ENCODE measurements at places on chromosomes 4 and X.

DNA sequence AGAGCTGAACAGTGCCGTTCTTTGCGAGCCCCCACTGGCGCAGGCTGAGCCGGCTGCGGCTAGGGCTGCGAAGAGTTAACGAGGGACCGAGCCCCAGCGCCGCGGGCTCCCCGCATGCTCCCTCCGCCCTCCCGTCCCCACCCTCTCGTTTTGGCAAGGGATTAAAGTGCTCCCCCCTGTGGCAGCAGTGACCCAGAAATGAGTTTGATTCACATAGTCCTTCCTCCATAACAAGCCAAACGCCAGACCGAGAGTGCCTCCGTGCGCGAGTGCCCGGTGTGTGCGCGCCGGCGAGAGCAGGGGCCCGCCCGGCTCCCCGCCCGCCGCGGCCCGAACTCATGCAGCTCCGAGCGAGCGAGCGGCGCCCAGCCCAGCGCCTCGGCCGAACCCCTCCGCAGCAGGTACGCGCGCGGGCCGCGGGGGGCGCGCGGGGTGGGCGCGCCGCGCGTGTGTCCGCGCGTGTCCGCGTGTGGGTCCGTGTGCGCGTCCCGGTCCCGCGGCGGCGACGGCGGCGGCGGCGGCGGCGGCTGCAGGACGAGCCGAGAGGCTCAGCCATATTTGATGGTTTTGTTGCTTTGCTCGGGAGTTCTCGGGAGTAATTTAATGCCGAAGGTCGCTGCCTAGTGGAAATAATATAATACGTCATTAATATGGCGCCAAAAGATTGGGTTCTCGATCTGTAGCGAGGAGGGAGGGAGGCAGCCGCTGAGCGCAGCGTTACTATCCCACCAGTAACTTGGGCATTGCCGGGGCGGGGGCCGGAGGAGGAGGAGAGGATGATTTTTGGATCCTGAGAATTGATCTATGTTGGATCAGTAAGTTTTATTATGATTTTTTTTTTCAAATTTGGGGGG, at the start of gene JADE1:
TSS of gene JADE1 (plus strand) at position 224 of the 854 bp plus-strand sequence. CDS start 22,059 bp downstream, outside the sequence.
- peak; percentile 90 for DNase-seq

DNA sequence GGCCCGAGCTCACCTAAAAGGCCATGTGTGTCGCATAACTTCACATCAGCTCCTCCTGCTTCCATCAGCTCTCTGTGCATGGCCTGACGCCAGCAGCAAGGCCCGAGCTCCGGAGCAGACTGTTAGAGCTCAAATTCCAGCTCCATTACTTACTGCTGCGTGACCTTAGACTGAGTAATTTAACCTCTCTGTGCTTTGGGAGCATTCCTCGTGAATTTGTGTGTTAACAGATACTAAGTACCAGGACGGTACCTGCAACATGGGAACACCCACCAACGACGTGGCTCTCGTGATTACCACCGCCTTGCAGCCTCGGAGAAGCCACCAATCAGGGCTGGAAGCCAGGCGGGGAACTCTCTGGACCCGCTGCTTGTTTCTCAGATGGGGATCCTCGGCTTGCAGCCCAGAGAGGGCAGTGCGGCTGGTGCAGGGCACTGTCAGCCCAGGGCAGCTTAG, 12.9 kb downstream of the LETM1 start:
- DNase-seq, result no peak

DNA sequence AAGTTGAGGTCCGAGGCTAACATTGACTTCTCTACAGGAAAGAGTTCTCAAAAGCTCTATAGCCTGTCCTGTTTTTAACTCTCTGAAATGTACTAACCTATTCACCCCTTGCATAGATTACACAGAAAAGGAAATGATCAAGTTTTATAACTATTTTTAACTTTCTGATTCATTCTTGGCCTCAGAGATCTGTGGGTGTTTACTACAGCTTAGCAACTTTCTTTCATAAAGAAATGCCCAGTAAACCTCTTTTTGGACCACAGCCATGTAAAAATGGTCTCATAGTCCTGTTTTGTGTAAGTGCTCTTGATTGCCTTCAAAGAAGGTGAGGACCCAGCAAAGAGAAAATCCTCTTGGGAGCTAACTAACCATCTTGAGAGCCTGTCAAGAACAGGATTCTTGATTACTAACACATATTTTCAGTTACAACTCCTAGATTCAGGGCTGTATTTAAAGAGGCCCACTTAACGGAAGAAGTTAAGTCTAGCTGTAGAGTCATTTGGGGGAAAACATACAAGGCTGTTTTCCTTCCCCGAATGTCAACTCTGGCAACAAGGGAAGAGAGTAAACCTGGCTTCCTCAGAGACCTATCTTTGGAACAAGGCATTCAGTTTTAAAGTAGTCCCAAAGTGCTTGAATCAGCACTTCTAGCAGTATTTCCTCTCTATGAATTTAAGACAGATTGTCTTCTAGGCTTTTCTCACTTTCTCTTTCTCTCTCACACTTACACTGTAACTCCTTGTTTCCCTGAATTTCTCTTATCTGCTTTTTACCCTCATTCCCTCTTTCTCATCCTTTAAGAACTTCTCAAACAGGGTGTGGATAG, 78.2 kb downstream of the IL21 start:
- no peak for DNase-seq

DNA sequence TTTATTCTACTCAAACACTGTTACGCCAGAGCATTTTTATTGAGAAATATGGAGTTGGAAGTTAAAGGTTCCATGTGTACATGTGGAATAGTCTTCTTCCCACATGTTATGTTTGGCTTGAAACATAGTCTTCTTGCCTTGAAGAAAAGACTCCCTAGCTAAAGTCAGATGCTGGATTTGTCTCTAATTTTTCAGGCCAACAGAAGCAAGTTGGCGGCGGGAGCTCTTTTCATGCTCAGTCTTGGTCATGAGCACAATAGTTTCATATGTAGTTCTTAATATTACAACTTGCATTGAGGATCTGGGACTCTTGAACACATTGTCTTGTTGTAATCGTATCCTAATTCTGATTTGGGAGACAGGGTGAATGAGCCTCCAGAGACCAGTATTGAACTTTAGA, 19.4 kb downstream of the SEPTIN11 start:
- no peak for DNase-seq

GRCh38 chr4:171812665-171813525, at the start of gene GALNTL6:
GALNTL6 (plus strand) TSS chr4:171813404.
- DNase-seq, result peak; percentile 34

GRCh38 chr4:187304133-187304532, 580.5 kb upstream of the FAT1 start:
- peak; percentile 27 for DNase-seq

- peak; percentile 70 for DNase-seq
Measured at GRCh38 chr4:13367244-13367643, 116.9 kb downstream of the RAB28 start.

- DNase-seq, result no peak
Measured at GRCh38 chr4:30828264-30828926, 108.2 kb downstream of the PCDH7 start.

DNA sequence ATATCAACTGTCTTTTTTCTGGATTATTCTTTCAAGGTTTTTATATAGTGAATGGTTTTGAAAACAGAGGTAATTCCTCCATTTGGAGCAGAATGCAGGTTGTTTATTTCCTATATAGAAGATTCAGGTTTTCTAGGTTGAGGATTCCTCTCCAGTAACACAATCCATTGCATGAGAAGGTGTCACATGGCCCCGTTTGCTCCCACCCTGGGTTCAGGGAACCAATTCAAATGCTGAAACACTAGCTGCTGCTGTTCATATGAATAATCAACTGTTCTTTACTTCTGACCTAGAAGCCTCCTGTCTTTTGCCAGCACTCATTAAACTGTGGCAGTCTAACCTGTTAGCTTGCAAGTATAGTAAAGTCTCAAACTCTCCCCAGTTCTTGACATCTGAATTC, 1316.9 kb upstream of the TENM3 start:
- no peak for DNase-seq

- DNase-seq, result no peak
Measured at GRCh38 chr4:40243386-40243948, 46.6 kb downstream of the RHOH start.

- no peak for DNase-seq
Measured at GRCh38 chr4:40247350-40247749, 50.5 kb downstream of the RHOH start.

DNA sequence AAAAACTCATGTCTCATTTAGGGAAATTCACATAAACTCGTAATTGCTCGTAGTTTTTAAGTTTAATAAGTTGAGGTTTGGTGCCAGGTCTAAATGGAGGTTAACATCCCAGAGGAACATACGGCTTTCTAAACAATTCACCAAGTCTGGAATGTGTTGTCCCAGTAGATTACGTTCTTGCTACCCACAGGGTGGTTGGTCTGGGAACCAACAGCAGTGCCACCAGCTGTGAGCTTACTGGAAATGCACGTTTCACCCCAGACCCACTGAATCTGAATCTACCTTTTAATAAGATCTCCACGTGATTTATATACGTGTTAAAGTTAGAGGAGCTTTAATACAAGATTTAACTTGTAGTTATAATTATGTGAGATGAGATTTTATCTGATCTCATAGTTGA, 134.3 kb downstream of the BMPR1B start:
- DNase-seq, result no peak

- no peak for DNase-seq
Measured at GRCh38 chrX:140917354-140918115, 84.9 kb upstream of the SPANXB1 start.

GRCh38 chr4:1043651-1044468, 32.4 kb downstream of the FGFRL1 start:
- no peak for DNase-seq

GRCh38 chr4:65416891-65417290, 253.4 kb downstream of the EPHA5 start:
- DNase-seq, result peak; percentile 33

DNA sequence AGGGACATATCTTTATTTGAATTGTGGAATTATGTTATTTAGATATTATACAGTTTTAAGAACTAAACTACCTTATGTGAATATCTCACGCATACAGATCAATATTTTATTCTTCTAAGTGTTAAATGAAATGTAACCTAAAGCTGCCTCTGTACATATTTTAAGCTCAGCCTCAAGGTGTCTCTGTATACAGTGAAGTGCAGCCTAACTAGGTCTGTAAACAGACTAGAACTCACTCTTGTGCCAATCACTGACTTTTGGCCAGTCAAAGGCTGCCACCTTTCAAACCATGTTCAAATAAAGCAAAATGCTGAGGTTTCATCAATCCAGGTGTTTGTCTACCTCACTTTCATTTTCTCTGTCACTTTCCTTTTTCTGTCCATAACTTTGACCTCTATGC, 1074.5 kb upstream of the PRKX start:
- DNase-seq, result no peak

- DNase-seq, result peak; percentile 19
Measured at GRCh38 chr4:146638786-146639505, at the start of gene POU4F2. POU4F2 (plus strand) TSS chr4:146638893; CDS start chr4:146639141, 248 bp downstream.

DNA sequence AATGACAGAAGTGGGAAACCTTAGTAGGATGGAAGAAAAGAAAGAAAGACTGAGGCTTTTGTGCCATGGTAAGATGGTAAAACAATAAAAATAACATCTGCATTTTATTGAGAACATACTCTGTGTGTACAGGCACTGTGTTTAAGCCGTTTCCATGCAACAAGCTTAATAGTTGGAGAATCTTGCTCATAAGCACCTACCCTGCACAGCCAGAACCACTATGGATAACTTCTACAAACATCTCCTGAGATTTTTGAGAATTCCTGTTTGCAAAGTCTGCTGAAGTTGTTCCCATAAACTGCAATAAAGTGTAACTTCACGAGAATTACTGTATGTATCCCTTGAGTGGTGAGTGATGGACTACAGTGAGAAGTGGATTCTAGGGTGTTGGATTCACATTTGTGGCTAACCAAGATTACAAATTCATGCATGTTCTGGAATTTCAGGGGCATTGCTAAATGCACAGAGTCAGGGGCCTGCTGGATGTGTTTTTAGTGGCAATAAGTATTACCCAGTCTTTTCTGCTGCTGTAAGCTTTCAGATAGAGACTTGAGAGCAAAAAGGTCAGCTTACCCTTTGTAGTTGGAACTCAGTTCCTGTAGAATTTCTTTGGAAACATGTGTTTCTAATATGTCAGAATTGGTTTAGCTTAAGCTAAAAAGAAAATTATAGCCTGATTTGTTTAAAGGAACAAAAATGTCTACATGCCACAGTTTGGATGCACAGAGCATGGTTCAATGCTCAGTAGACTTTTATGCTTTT, 132.5 kb downstream of the AFF1 start:
- DNase-seq, result no peak

- no peak for DNase-seq
Measured at GRCh38 chr4:185379326-185380295, 16.1 kb downstream of the LRP2BP start.

GRCh38 chr4:23009093-23009492, 316.4 kb downstream of the GBA3 start:
- no peak for DNase-seq

DNA sequence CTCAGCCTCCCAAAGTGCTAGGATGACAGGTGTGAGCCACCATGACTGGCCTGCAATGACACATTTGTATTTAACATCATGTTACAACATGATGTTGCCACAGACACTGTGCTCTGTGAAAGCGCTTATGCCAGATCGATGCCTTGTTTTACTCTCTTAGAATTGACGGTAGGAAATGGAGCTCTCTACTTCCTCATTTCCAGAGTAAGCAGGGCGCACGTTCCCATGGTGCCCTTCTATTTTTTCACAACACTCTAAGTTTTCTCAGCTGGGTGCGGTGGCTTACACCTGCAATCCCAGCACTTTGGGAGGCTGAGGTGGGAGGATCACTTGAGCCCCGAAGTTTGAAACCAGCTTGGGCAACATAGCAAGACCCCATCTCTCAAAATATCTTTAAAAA, 60.7 kb upstream of the DHRSX start:
- no peak for DNase-seq

All from NCI-H345 (cell line).